ENCODE measurements at places on chromosomes 12 and 14.

GRCh38 chr14:24999157-24999556, 50.8 kb downstream of the STXBP6 start:
- DNase-seq: no peak

- no peak for DNase-seq
Observed at GRCh38 chr14:31902945-31903646, 174.0 kb upstream of the ARHGAP5 start.

- no peak for DNase-seq
Observed at GRCh38 chr12:94353130-94353529, 106.5 kb downstream of the CEP83 start.

- no peak for DNase-seq
Observed at GRCh38 chr12:47114481-47114892, 34.7 kb upstream of the AMIGO2 start.

DNA sequence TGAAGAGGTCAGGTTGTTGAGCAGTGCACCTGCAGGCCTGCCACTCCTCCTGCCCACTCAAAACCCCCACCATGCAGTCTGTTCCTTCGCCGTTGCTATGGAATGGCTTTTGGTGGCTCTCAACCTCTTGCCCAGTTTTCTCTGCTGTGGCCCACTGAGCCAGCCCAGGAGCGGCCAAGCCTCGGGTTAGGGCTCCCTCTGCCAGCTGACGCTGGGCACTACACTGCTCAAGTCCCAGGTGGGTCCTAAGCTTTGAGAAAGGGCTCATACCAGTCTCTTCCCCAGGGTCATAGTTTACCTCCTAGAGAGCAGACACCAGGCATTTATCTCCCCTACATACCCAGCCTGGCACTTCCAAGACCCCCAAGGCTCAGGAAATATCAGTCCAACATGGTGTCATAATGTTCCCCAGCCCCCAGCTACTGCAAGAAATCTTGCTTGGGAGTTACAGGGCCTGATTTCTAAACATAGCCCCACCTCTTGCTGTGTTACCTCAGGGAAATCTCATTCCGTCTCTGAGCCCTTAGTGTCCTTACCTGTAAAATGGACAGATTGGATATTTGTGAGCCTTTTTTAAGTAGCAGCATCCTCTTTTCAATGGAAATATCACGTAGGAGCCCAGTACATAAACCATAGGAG, 59.4 kb downstream of the TSPAN11 start:
- DNase-seq: no peak

- DNase-seq: no peak
Observed at GRCh38 chr14:84251411-84252115, 1278.4 kb upstream of the FLRT2 start.

GRCh38 chr14:104101086-104101621, 15.7 kb downstream of the ASPG start:
- no peak for DNase-seq

DNA sequence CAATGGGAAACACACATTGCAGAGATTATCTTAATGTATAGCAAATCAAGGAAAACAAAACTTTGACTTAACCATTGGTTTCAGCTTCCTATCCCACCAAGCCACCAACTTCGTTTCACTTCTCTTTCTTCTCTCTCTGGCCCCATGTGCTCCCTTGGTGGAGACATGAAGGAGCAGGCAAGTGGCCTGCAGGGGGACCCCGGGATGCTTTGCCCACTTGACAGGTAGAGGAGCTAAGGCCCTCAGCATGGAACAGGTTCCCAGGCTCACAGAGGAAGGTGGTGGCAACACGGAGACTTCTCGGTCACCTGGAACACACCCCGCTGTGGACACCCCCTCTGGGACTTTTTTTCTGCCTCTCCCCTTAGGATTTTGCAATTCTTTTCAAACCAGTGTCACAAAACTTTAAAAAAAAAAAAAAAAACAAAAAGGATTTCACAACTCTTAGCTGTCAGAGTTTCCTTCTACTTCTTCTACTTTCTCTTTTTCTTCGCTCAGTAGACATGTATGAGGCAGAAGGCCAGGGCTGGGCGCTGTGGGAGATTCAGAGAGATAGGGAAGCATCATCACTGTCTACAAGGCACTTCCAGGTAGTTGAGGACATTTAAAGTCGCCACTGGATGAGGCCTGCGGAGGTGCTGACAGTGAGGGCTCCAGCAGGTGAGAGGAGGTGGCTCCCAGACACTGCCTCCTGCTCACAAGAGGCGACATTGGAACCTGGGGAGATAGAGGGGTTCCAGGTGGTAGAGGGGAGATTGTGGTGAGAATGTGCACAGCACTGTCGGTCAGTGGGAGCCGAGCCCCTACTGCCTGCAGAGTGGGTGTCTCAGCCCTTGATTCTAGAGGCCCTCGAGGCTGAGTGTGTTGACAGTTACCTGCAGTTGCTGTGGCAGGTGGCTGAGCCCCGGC, 119.6 kb downstream of the GCH1 start:
- DNase-seq: peak; percentile 33

GRCh38 chr14:91127401-91127801, 13.5 kb downstream of the DGLUCY start:
- DNase-seq: no peak

DNA sequence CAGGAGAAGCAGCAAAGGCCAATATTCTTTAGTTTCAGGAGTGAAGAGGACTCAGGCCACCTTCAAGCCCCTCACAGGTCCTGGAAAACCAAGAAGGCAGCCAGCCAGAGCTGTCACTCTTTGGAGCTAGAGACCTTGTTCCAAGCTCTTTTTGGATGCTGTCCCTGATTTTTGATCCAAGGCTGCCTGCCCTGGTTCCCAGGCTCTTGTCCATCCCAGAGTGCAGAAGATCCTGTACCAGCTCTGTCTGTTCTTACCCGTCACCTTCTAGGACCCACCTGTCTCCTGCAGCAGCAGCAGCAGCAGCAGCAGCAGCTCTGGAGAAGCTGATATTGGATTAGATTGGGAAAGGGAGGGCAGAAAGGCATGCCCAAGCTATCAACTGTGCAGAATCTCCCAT, 157.1 kb upstream of the NEDD1 start:
- no peak for DNase-seq

DNA sequence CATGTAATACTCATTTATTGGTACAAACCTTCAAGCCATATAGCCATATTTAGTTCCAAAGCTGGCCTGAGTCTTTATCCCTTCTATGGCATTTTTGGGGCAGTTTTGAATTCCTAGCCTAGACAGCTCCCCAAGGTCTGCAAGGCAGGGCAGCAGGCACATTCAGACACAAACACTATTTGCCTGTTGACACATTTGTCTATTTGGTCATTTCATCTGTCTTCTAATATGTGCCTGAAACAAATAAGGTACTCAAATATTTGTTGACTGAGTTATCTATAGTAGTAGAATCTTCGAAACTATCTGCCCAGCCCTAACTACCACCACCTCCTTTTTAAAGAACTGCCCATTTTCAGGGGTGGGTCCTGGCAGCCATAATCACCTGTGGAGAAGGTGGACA, 9.3 kb downstream of the PPM1H start:
- DNase-seq: no peak
